CD4-positive, alpha-beta T cell treated with Interleukin-4 for 1 hour (primary cell): ENCODE measurements at places on chromosomes 13 and 19.
A peak's percentile ranks its signal among the peaks of the same experiment; 100 is the strongest.

GRCh38 chr13:45296259-45296658 lies 44.7 kb downstream of the TPT1 start:
- no peak for DNase-seq

DNA sequence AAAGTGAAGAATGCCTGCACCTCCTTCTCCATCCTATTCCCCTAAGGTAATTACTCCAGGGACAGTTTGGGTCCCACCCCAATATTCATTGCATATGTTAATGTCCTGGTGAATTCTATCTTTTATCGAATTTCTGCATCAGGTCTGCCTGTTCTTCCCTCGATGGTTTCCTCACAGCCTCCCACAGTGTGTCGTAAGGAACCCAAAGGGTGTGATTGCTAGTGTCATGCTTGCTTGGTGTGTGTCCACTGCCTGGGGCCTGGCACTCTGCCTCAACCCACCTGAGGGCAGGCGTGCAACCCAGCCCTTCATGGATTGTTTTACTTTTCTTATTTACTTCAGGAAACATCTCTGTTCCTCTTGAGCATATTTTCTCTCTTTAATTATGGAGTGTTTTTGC lies 60.2 kb upstream of the CYSLTR2 start:
- DNase-seq: no peak

DNA sequence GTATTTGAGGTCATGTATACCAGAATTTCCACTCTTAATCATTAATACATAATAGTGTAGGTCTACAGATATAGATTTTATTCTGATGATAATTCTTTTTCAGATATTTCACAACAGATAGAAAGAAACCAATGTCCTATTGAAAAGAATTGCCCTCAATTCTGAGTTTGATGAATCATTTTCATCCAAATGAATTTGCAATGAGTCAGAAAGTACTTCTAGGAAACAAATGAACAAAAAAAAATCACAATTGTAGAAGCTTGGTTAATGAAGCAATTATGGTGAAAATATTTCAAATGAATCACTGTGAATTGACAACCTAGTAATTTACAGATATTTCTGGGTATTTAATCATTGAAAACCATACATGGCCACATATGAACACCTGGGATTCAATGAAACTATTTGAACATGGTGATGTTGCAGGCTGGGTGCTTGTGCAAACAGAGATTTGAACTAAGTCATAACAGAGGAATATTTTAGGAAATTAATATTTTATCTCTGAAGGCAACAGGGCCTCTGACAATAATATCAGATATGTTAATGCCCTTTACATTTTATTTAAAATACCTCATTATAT lies 360.9 kb downstream of the SLITRK5 start:
- DNase-seq: no peak

GRCh38 chr13:36072152-36072935 lies 58.8 kb downstream of the DCLK1 start:
- DNase-seq: no peak

DNA sequence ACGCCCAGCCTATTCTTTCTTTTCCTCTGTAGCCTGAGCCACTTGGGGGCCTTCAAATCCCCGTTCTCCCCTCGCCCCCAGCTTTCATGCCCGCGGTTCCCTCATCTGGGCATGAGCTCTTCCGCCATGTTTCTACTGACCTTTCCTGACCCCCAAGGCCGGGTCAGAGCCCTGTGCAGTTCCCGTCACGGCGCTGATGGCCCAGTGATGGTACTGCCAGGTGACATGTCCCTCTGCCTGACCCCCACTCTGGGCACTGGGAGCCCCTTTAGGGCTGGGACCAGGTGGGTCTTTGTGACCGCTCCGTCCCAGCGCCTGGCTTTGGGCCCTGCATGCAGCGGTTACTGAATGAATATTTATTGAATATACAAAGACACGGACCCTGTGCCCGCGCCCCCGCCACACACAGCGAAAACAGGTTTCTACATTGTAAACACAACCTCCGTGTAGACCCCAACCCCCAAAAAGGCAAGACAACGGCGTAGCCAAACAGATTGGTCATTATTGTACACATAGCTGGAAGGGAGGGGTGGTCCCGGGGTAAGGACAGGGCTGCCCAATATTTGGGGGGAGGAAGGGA lies 7.7 kb downstream of the GPR108 start:
- no peak for DNase-seq

DNA sequence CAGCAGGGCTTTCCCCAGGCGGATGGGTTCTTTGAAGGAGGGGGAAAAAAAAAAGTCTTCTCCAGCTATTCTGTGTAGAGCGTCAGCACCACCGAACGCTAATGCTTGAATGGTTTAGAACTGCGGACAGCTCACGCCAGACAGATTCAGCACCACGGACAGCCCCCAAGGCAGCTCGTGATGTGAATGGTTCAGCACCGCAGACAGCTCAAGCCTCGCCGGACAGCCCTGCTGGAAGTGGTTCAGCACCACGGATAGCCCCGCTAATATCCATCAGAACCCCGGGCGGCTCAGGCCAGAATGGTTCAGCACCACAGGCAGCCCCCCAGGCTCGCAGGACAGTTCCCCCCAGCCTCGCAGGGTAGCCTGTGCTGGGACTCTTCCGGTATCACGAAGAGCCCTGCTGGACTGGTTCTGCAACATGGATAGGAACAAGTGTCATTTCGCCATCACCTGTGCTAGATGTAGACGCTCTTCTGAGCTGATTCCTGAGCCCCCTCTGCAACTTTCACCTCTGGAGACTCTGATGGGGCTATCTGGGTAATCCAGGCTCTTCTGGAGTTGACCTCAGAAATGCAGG lies 4.9 kb upstream of the SMIM17 start:
- peak; percentile 6 for DNase-seq

- DNase-seq: no peak
Observed at GRCh38 chr13:81874681-81875661, 1534.0 kb upstream of the SPRY2 start.
